ENCODE measurements at places on chromosomes 3 and 15.

DNA sequence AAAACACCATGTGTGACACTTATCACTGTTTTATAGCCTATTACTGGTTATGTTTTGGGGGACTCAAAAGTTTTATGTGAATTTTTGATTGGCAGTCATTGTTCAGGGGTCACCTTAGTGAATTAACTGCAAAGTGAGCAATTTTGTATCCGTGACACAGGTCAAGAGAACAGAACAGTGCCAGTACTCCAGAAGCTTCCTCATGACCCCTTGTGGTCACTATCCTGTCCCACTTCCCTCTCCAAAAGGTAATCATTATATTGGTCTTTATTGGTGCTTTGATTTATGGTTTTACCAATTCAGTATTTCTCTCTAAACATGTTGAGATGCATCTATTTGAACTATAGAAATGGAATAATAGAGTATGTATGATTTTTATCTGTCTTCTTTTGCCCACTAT is 107.1 kb downstream of the STT3B start:
- no peak for DNase-seq

DNA sequence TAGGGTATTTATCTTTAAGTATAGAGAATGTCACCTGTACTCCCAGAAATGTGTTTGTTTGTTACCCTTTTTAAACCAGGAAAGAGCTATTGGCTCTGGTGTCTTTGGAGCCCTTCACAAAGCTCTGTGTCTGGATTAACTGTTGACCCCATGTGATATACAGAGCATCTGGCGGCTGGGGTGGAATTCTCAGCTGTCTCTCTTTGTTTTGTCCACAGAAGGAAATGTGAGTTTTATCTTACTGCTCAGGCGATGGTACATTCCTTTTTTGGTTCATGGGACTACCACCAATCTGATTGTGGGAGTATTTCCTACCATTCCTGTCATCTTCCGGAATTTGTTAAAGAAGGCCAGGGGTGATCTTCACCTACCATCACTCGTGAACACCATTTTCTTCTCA is 120.3 kb downstream of the AKAP13 start:
- no peak for DNase-seq

DNA sequence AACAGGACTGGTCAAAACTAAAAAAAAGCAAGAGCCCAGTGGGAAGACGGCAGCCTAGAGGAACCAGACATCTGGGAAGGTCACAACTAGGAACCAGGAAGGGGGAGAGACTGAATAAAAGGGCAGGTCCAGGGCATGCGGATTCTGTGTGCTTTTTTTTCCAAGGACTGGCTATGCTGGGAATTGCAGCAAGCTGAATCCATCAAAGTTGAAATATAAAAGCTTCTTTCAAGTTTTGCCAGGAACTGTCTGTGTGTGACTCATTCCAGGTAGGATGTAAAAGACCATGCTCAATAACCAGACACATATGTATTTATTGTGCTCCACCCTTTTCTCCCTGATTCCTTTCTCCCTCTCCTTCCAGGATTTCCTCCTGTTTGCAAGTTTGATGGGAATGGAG is 47.9 kb upstream of the CCDC80 start:
- no peak for DNase-seq

- no peak for DNase-seq
Observed at GRCh38 chr3:142962520-142963233, 797 bp downstream of the PAQR9 start.

- DNase-seq: no peak
Observed at GRCh38 chr3:56884387-56884786, 82.6 kb upstream of the ARHGEF3 start.

DNA sequence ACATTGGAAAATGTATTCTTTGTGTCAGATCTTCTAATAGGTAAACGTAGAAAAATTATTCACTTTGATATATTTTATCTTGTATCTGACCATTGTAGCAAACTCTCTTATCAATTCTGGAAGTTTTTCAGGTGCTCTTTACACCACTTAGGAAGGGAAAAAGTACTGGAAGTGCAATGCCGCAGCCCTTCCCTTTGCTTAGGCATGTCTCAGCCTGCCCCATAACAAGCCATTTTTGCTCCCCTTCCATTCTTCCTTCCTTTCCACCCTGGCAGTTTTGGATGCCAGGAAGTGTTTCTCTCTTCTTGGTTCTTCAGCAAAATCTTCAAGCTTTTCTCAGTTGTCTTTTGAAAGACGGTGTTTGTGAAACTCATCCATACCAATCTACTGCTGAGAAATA is 34.9 kb upstream of the SLC9A9 start:
- no peak for DNase-seq

- no peak for DNase-seq
Observed at GRCh38 chr15:79858469-79858868, 38.3 kb downstream of the MTHFS start.

- no peak for DNase-seq
Observed at GRCh38 chr3:15345608-15346137, 13.3 kb upstream of the SH3BP5 start.

DNA sequence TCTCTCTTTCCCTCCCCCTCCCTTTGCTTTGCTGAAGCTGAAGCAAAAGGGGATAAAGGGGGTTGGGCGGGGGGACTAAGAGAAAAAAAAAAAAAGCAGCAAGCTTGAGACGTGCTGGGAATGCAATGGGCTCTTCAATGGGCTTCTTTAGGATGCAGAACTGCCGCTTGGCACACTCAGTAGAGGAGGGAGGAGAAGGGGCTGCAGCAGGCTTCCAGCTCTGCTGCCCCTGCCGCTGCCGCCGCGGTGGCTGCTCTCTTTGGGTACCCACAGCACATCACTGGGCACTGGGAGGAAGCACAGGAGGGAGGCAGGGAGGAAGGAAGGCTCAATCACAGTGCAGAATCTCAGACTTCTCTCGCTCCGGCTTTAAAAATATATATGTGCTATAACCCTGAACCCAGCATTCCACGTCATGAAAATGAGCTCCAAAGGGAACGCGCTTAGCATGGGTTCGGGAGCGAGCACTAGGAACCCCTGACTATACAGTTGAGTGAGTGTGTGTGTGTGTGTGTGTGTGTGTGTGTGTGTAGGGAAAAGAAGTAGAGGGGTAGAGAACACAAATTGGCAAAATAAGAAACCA is 3.5 kb downstream of the SLITRK3 start:
- DNase-seq: no peak

DNA sequence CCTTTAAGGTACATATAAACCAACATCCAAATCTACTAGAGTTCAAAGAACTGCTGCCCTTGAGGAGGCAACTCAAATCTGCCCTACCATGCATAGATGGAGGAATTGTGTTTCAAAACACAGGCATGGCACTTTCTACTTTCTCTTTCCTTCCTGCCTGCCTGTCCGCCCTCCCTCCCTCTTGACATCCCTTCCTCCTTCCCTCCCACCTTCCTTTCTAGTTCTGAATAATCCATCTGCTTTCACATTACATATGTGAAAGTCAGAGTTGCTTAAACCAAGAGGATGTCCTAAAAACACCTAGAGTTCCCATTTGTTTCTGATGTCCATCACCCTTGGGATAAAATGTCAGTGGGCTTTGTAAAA is 537.6 kb downstream of the FOXP1 start:
- no peak for DNase-seq

DNA sequence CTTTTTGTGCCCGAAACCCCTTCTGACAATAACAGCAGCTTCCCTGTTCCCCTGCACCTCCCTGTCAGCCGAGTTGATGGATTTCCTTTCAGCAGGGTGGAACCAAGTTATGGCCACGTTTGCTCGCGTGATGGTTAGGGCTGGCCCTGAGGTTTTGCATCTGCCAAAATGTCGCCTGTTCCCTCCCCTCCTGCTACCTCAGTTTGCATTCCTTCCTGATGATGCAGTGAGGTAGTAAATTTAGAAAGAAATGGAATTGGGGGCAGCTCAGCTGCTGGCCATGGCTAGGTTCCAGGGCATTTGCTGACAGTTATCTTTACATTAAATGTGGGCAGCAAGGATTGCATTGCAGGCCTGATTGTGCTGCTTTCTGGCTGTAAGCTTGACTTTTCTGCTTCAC is 13.2 kb downstream of the LIMD1 start:
- no peak for DNase-seq

DNA sequence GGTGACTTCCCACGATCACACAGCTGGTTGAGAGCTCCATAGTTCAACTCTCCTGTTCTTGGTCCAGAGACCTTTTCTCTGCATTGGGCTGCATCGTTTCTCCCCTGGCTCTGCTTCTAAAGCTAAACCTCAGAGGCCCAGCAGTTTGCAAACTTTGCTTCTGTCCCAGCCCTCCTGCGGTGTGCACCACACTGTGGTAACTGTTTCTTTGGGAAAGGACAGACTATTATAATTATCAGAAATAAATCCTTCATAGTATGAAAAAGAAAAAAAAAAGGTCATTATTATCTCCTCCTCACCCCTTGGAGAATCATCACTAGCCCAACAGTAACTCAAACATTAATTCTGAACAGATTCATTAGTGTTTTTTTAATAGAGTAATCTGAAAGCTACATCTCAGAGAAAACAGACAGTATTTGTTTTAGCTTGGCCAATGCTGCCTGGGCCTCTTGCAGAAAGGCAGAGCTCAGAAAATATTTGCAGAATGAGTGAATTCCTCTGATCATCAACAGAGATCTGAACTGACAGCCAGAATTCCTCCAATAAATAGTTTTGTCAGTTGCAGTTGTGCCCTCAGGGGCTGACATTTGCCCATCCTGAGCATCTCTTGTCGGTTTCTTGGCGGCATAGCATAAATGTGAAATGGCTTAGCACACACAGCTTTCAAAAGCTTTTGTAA is 52.9 kb downstream of the BFSP2 start:
- no peak for DNase-seq

- no peak for DNase-seq
Observed at GRCh38 chr15:99424131-99424571, 141.6 kb upstream of the MEF2A start.

DNA sequence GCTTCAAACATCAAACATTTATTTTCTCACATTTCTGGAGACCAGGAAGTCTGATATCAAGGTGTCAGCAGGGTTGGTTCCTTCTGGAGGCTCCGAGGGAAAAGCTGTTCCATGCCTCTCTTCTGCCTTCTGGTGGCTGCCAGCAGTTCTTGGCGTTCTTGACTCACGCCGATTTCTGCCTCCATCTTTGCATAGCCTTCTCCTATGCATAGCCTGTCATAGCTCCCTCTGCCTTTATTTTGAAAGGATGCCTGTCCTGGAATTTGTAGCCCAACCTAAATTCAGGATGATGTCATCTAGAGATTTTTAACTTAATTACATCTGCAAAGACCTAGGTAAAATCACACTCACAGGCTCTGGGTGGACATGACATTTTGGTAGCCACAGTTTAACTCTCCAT is 70.4 kb downstream of the RGMA start:
- no peak for DNase-seq

DNA sequence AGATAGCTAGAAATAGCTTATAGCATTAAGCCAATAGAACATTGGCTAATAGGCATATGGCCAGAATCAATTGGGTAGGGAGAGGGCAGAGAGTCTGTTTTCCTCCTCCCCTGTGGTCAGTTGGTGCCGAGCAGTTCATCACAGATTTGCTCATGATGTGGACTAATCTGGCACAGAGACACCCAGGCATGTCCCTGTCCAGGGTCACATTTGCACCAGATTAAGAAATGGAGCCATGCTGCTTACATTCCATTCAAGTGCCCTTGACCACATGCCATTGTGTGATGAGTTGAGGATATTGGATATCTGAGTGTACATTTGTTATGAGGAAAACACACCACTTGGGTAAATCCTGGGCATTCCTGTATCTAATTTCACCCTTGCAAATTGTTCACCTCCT is 53.4 kb downstream of the USP13 start:
- DNase-seq: no peak

DNA sequence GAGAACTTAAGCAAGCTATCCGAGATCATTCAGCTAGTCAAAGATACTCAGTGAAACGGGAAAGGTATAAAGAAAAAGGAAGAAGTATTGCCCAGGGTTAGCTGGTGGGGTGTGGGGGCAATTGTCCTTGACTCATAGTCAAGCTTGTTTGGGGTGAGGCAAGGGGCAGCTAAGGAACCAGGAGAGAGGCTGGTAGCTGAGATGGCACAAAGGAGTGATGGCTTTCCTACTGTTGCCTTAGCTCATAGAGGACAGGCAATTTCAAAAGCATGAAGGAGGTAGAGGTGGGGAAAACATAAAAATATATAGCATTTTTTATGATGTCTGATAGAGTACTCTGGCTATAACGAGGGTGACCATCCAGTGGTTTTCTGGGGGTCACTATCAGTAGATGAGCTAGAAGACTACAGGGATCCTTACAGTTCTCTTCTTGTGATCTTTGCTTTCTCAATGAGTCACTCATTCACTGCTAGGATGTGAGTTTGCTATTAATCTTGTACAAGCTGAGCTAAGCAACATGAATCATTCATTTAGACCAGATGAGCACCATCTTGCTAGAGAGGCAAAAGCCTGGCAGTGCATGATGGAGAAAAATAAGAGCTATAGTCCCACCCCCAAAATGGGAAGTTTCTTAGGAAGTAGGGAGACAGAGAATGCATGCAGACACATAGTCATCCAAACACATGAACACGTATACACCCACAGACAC is 207.1 kb upstream of the PFN2 start:
- DNase-seq: no peak

DNA sequence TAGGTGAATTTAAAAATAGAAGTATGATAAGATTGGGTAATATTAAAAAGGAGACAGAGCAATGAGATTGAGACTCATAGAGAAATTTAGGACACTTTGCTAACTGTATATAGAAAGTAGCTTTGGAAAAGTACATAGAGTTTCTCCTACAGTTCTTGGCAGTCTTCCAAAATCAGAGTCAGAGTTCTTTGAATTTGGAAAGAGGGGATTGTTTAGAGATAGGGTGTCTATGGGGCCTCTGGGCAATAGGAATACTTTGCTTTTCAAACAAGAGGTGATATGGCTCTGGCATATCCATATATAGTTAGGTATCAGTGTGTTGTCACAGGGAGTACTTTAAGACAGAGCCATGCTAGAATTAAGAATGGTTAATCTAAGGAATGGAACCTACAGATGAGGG is 477.1 kb upstream of the KCNMB2 start:
- no peak for DNase-seq

DNA sequence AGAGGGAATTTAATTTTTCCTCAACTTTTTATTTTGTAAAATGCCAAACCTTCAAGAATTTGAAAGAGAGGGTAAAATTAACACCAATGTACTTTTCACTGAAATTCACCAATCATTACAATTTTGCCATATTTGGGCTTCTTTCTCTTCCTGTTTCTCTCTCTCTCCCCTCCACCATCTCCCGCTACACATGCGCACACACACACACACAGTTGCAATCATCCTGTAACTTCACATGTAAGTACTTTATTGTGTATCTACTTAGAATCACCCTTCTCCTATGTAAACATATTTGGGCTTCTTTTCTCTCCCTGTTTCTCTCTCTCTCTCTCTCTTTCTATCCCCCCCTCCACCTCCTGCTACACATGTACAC is 7.4 kb downstream of the ARL14 start:
- DNase-seq: no peak

- DNase-seq: no peak
Observed at GRCh38 chr15:41235929-41236328, 4.9 kb downstream of the CHP1 start.
